ENCODE measurements at places on chromosomes 11 and 22.
A peak's percentile ranks its signal among the peaks of the same experiment; 100 is the strongest.

DNA sequence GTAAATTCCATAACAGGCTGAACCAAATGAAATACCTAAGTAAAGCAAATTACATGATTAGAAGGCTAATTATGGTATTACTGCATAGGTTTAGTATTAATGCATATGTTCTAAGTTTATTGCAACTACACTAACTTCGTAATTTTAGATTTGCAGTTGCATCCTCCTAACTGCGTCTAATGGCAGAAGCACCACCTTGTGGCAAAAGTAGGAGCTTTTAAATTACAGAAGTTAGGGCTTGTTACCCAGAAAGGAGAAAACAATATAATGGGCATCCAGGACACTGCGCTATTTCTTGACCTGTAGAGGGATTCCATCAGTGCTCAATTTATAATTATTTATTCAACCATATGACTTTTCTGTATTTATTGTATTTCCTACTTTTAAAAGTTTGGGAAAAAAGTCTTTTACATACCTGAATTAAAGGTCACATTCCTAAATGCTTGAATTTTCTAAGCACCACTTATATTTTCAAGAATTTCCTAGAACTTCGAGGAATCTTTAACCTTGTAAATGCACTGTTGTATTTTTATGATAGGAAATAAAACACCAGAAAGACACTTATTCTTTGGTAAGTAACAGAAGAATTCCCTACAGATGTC, 16.3 kb upstream of the GPR83 start:
- no peak for DNase-seq

DNA sequence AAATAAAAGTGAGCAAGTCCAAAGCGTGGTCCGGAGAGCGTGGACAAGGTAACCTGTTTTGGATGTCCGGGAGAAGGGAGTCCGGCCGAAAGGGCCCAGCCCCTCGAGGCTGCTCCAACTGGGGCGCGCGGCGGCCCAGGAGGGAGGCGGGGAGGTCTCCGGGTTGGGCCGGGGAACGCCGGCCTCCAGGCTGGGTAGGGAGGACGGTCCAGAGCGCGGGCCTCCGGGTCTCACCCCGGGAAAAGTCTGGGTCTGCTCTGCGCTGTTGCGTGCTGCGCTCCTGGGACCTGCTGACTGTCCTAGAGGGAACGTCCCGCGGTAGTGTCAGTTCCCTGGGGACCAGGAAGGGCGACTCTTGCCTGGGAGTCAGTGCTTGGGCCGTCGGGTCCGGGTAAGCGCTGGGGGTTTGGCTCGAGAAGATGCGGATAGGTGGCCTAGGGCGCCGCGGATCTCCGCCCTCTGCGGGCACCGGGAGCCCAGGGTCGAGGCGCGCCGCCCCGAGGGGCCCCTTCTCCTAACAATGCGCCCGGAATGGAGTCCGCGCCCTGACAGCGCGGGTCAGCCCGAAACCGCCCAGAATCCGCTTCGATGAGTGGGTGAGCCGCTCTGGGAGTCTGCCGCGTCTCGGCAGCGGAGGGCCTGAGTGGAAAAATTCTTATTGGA, 988 bp upstream of the FLI1 start:
- peak; percentile 44 for DNase-seq

GRCh38 chr22:49792107-49792506, 35.6 kb downstream of the BRD1 start:
- no peak for DNase-seq

DNA sequence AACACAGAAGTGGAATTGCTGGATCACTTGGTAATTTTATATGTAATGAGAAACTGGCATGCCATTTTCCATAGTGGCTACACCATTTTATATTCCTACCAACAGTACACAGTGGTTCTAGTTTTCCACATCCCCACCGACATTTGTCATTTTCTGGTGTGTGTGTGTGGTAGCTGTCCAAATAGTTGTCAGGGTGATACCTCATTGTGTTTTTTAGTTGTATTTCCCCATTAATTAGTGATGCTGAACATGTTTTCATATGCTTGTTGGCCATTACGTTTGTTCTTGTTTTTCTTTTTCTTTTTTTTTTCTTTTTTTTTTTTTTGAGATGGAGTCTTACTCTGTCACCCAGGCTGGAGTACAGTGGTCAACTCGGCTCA, 12.2 kb downstream of the NEU3 start:
- no peak for DNase-seq

GRCh38 chr11:11586465-11586864, 35.3 kb downstream of the GALNT18 start:
- DNase-seq, result no peak

Data from activated CD4-positive, alpha-beta T cell treated with anti-CD3 and anti-CD28 coated beads for 48 hours (primary cell).